Karpas-422 (cell line): ENCODE measurements at places on chromosomes 4 and X. TPM values are rescaled to one million over a fixed set of nuclear protein-coding genes. Genes with fewer than 3 reads are reported as not detected.

DNA sequence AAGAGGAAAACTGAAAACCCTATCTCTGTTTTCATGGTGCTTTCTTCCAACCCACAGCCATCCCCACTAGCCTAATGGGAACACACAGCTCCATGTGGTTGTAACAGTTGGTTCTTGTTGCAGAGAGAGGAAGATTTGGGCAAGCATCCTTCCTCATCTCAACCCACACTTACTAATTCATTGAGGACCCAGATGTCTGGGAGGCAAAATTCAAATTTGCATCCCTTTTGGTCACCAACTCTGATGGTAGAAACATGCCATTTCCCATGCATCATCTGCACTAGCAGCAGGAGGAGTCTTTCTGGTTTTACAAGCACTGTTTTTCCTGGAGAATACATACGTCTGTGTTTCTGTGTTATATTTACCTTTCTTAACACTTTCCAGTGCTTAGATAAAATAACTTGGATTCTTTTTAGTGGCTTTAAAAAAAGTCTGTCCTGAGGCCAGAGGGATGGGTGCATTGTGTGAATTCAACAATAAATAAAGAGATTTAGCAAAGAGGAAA is 301.0 kb downstream of the KCTD8 start:
- no peak for DNase-seq

- no peak for DNase-seq
Measured at GRCh38 chr4:150056569-150056968, 21.7 kb upstream of the DCLK2 start.

DNA sequence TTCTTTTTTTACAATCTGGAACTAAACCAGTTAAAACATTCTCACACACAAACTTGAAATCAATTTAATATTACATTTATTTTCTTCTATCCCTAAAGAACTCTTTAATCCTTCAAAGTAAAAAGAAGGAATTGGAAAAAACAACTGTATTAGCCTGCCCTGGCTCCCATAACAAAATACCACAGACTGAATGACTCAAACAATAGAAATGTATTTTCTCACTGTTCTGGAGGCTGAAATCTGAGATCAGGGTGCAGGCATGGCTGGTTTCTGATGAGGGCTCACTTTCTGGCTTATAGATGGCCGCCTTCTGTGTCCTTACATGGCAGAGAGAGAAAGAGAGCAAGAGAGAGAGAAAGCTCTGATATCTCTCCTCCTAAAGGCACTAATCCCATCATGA is 149.4 kb downstream of the PDGFRA start:
- no peak for DNase-seq

GRCh38 chrX:138026211-138026610 is 460.3 kb downstream of the ZIC3 start:
- peak; percentile 59 for DNase-seq

DNA sequence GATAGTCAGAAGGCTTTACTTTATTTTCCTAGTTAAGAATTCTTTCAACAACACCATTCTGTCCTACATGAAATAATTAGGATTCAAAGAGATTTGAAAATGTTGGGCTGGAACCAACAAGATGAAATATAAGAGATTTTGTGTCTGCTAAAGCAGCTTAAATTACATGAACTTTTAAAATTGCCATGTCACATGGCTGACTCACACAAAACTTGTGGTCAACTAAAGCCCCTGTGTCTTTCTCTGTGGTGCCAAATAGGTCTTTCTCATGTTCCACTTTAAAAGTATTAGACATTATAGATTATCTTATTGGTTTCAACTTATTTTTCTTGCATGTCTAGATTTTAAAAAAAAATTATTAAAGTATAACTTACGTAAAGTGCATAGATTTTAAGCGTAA is 60.8 kb upstream of the FHL1 start:
- no peak for DNase-seq

- no peak for DNase-seq
Measured at GRCh38 chr4:24285759-24286158, 298.6 kb downstream of the DHX15 start.

- no peak for DNase-seq
Measured at GRCh38 chr4:35364321-35364870, 879.9 kb downstream of the ARAP2 start.

DNA sequence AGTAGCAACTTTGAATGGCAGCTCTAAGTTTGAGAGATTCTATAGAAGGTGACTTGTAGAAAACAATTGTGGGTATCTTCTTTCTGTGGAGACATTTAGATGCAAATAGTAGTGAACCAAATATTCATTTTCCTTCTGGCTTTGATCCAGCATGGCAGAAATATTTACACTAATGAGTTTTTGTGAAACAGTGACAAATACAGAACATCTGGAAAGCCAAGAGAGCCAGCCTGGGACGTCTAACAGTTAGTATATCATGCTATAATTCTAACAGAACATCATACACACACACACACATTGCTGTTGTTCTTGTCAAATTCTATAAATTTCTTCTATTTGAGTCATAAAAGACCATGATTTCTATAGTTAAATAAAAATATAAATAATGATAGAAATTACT is 1777.9 kb downstream of the ARAP2 start:
- no peak for DNase-seq

DNA sequence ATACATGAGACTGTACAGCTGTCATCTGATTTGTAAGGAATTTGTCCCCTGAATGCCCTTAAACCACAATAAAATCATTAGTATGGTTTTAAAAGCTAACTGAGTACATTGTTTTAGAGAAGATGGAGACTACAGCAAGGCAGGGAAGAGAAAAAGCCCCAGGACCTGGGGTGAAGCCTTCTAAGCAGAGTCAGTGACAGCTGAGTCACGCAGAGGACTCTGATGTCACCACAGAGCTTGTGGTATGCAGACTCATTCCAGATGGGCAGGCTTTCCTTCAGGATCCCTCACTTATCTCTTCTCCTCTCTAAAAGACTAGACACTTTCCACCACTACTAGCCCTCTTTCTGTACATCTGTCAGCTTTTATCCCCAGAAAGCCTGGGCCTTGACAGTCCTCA is 97.1 kb upstream of the ATOH1 start:
- no peak for DNase-seq

DNA sequence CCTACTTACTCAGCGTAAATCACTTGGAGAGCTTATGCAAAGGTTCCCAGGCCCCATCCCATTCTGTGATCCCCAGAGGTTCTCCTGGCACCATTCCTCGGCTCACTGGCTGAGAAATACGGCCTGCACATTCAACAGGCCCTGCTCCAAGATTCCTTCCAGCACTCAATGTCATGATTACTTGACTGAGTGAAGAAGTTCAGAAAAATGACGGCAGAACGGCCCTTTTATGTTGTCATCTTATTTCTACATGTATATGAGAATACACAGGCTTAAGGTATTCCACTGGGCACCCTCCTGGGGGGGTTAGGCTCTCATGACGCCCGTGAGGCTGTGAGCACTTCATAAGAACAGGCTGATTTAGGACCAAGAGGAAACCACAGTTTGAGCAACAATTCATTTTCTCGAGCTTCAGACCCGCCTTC is 190.6 kb downstream of the NSUN7 start:
- DNase-seq: no peak

GRCh38 chrX:103405009-103405333 is 28.6 kb downstream of the BEX3 start:
- DNase-seq: no peak

- no peak for DNase-seq
Measured at GRCh38 chr4:40165916-40166315, 30.9 kb upstream of the RHOH start.

GALNTL6 gene
- not detected in 2 replicates for total RNA-seq

HSFX3 gene
- not detected in 2 replicates for total RNA-seq

ETDB gene
- total RNA-seq: not detected in 2 replicates

NIPAL1 gene
- total RNA-seq: 0.89 and 3.0 TPM in 2 replicates

SOD3 gene
- total RNA-seq: not detected in 2 replicates
